ENCODE measurements at places on chromosomes 7 and 10. TPM values are rescaled to one million over a fixed set of nuclear protein-coding genes. Genes with fewer than 3 reads are reported as not detected.

The SLC4A2 gene
- polyA plus RNA-seq: 43.2 TPM

The ATOH7 gene
- polyA plus RNA-seq: not detected

The PDGFA gene
- 30.9 TPM for polyA plus RNA-seq

The TSPAN12 gene
- polyA plus RNA-seq: 69.9 TPM

The SLC29A3 gene
- polyA plus RNA-seq: 3.0 TPM

The DRGX gene
- polyA plus RNA-seq: not detected

The CCDC3 gene
- 42.3 TPM for polyA plus RNA-seq

The TBX20 gene
- polyA plus RNA-seq: not detected

The NPY4R2 gene
- polyA plus RNA-seq: not detected

The RBP4 gene
- 0.69 TPM for polyA plus RNA-seq

The ANKRD22 gene
- polyA plus RNA-seq: 0.98 TPM

The IL2RA gene
- not detected for polyA plus RNA-seq

The LDB3 gene
- 906 TPM for polyA plus RNA-seq

The MGMT gene
- polyA plus RNA-seq: 12.5 TPM

The TEX36 gene
- not detected for polyA plus RNA-seq

The NUTM2E gene
- polyA plus RNA-seq: not detected

The ZP3 gene
- 1.6 TPM for polyA plus RNA-seq

The FGL2 gene
- polyA plus RNA-seq: 40.5 TPM

The ZNF485 gene
- polyA plus RNA-seq: 2.8 TPM

The HOGA1 gene
- polyA plus RNA-seq: 0.74 TPM

The GIMAP6 gene
- 18.8 TPM for polyA plus RNA-seq

The SPDYE1 gene
- polyA plus RNA-seq: 2.0 TPM

The ABCC2 gene
- 0.48 TPM for polyA plus RNA-seq

The FAM25A gene
- not detected for polyA plus RNA-seq

The SEMA3E gene
- polyA plus RNA-seq: 2.6 TPM

The MTERF1 gene
- polyA plus RNA-seq: 10.8 TPM

The BAG3 gene
- polyA plus RNA-seq: 43.9 TPM

The OR2A5 gene
- 0.05 TPM for polyA plus RNA-seq

The C7orf33 gene
- polyA plus RNA-seq: 0.59 TPM

The PLEKHS1 gene
- polyA plus RNA-seq: not detected

The PRXL2A gene
- polyA plus RNA-seq: 86.9 TPM

The MKI67 gene
- polyA plus RNA-seq: 26.8 TPM

The PPIF gene
- polyA plus RNA-seq: 26.7 TPM

The UBTD1 gene
- 14.5 TPM for polyA plus RNA-seq

The SNX10 gene
- 2.1 TPM for polyA plus RNA-seq

The VCL gene
- 141 TPM for polyA plus RNA-seq

The TMEM106B gene
- polyA plus RNA-seq: 38.7 TPM

The GPER1 gene
- 14.7 TPM for polyA plus RNA-seq

The UBE3C gene
- 38.0 TPM for polyA plus RNA-seq

The SVOPL gene
- 0.22 TPM for polyA plus RNA-seq

The OPN4 gene
- 1.4 TPM for polyA plus RNA-seq

The AKR1C4 gene
- polyA plus RNA-seq: not detected

The STK31 gene
- 1.1 TPM for polyA plus RNA-seq

The SPAM1 gene
- not detected for polyA plus RNA-seq

The SHTN1 gene
- 7.3 TPM for polyA plus RNA-seq

The PON1 gene
- polyA plus RNA-seq: 1.5 TPM

The DDC gene
- polyA plus RNA-seq: not detected

The C10orf143 gene
- 2.3 TPM for polyA plus RNA-seq

The ANTXRL gene
- polyA plus RNA-seq: 0.21 TPM

The PTN gene
- polyA plus RNA-seq: 92.8 TPM

The TMEM184A gene
- polyA plus RNA-seq: 0.77 TPM

The GRID1 gene
- polyA plus RNA-seq: 4.0 TPM

The TMEM236 gene
- polyA plus RNA-seq: 0.65 TPM

The ORC5 gene
- polyA plus RNA-seq: 14.6 TPM

The EFCAB10 gene
- polyA plus RNA-seq: 1.6 TPM

The EPDR1 gene
- polyA plus RNA-seq: 127 TPM

The LIPK gene
- polyA plus RNA-seq: not detected

The IFIT1 gene
- 58.3 TPM for polyA plus RNA-seq
